ENCODE measurements at places on chromosomes 16 and 17.

DNA sequence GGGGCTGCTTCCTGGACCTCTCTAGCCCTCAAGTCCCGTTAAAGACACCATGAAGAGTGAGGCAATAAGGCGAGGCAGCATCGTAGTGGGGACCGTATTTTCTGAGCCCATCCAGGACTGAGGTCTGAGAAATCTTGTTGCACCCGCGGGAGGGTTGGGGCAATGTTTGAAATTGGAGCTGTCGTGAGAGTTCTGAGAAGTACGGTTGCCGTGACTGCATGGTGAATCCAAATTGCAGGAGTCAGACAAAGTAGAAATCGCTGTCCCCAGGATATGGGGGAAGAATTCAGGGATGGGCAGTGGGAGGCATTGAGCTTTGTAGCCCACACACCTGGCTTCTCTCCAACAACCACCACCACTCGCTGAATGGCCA lies 42.0 kb upstream of the RPL38 start:
- no peak for DNase-seq

GRCh38 chr16:5649762-5650743 lies 552.5 kb upstream of the EEF2KMT start:
- no peak for DNase-seq

DNA sequence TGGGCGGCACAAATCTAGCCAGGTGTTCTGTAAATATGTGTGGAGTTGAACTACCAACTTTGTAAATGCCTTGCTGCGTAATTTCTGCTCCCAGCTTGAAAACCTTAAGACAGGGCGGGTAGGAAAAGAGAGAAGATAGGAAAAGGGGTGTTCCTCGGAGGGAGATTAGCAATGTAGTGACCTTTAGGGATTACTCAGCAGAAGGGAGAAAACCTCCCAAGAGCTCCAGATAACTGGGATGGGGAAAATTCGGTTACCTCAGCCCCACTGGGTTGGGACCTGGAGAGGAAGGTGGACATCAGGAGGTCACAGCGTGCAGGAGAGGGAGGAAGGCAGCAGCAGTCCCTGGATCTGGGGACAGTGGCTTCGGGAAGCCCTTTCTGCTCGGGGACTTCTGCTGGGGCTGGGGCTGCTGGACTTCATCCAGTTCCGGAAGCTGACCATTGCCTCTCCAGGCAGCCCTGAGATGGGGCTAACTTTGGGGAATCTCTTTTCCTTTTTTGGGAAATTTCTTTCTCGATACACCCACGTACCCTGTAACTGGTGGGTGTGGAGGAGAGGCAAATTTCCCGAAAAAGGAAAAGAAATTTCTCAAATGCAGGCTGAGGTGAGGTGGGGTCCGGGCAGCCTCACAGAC lies 39.2 kb downstream of the MPRIP start:
- DNase-seq = no peak

DNA sequence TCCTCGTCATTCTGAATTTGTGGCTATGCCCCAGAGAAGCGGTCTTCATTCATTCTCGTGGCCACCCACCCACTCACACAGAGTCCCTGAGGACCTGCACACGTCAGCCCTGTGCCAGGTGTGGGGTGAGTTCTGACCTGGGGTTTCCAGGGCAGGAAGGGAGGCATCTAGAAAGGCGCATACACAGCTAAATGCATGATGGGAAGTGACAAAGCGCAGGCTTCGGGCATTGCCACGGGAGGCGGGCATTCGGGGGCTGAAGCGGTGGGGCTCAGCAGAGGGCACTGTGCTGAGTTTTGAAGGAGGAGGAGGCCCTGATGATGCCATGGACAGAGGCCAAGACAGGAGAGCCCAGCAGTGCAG lies 10.9 kb downstream of the UBALD2 start:
- DNase-seq = no peak

- DNase-seq = no peak
Measured at GRCh38 chr16:67963662-67964321, 4.6 kb downstream of the SLC12A4 start.

DNA sequence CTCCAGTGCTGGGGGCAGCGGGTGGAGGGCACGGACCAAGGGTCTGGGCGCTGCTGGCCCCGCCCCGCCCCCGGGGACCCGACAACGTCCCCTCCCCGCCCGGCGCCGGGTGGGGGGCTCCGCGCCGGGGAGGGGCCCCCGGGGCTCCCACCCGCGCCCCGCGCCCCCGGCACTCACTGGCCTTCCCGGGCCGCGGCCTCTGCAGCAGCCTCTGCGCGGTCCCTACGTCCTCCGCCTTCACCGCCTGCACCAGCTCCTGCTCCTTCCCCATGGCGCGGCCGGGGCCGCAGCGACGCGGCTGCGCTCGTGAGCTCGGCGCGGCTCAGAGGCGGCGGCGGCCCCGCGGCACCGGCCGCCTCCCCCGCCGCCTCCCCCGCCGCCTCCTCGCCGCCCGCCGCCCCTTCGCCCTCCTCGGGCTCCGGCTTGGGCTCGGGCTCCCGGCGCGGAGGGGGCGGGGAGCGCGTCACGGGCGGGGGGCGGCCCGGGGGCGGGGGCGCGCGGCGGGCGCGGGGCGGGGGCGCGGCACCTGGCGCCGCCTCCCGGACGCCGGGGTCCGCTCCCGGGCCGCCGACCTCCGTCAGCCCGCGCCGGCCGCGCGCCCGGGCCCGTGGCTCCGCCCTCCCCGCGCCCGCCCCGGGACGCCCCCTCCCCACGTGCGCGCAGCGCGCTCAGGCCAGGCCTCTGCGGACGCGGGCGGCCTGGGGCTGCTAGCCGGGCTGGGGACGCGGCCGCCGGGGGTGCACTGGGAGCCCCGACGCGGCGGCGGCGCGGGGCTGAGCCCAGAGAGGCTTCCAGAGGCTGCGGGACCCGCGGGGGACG lies at the start of gene CASKIN1:
CASKIN1 (minus strand) TSS at position 444 of the 819 bp plus-strand sequence; CDS start at position 271, 173 bp downstream.
- DNase-seq = no peak
